ENCODE measurements at places on chromosomes 16 and 17.

GRCh38 chr16:22183901-22184614 is 21.8 kb downstream of the SDR42E2 start:
- DNase-seq, result no peak

GRCh38 chr17:79737922-79738578 is 7.3 kb downstream of the ENPP7 start:
- no peak for DNase-seq

DNA sequence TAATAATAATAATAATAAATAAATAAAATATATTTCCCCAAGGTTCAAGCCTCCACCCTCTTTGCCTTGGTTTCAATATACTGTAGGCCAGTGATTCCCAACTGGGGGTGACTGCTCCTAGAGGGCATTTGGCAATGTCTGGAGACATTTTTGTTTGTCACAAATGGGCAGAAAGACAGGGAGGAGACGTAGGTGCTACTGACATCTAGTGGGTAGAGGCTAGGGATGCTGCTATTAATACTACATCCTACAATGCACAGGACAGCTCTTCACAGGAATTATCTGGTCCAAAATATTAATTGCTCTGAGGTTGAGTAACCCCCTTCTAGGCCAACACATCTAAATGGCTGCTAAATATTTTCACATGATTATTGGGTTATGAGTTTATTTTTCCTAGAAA is 12.8 kb upstream of the PRR14 start:
- no peak for DNase-seq

DNA sequence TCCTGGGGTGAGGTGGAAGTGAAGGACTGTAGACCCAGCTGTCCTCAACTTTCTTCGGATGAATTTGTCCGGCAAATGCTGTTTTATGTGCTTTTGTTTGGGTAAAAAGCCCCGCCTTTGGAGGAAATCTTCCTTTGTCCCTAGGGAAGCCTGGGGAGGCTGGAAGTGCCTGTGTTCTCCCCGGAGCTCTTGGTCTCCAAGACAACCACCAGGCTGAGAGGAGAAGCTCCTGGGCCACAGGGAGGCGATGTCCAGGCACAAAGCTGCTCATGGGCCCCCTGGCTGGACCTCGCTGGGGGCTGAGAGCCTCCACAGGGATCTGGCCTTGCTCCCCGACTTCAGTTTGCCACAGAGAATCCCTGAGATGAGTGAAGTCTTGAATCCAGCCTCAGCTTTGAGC is 293.1 kb upstream of the N4BP1 start:
- no peak for DNase-seq

- DNase-seq, result no peak
Measured at GRCh38 chr17:67549820-67550219, 167.9 kb upstream of the NOL11 start.
